Stimulated activated CD8-positive, alpha-beta memory T cell treated with anti-CD3 and anti-CD28 coated beads, Interleukin-2, amount 100 ng/mL, for 1 hour (primary cell): ENCODE measurements at places on chromosomes 5 and 9.

GRCh38 chr5:172697123-172698121, 56.4 kb downstream of the NEURL1B start:
- DNase-seq, result peak; percentile 72

DNA sequence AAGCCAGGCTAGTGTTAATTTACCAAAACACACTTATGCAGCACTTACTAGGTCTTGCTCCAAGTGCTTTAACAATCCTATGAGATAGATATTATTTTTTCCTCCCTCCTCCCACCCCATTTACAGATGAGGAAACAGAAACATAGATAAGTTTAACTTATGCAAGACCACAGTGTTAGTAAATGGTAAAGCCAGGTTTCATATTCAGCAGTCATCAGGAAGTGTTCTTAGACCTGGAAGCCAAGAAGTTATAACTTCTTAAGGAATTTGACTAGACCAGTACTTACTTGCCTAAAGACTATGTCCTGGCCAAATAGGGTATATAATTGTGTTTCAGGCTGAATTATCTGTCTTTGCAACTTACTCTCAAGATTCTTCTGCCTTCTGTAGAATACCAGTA, 15.9 kb downstream of the ABHD17B start:
- DNase-seq, result no peak

DNA sequence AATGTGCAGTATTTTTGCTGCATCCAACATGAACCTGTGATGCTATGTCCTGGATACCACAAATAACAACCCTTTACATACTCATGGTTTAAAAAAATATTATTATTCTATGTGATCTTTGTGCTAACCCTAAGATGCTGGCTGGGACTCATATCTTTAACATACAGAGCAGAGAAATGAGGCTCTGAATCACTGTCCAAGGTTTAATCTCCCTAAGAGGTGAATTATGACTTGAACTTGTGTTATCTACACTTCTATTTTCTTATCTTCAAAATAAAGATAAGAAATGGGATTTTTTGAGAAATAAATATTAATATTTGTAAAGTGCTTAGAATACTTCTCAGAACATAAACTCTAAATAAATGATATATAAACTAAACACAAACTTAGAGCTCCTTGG, 68.8 kb upstream of the GRIA1 start:
- DNase-seq, result no peak

- DNase-seq, result no peak
These were observed 27.1 kb upstream of the NKD2 start for GRCh38 chr5:981456-981855.
